ENCODE measurements at places on chromosomes 2 and 18. TPM values are rescaled to one million over a fixed set of nuclear protein-coding genes. Genes with fewer than 3 reads are reported as not detected.

DNA sequence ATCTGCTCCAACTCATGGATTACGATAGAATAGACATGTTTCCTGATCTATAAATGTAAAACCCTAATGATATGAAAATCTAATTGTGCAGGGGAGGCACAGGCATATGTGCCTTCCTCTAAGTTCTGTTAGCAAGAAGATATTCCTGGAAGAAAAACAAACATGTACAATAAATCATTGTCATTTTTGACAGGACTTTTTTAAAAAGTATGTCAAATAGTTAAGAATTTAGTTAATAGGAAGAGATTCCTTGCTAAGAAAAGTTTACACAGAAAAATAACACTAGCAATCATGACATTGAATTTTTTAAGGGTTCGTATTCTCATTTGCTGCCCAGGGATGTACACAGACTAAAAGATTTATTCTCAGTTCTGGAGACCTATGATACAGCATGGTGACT, 15.3 kb upstream of the CREB1 start:
- H3K4me1 ChIP-seq = peaks cover 34% of the 10 kb centered on the region
- no peak overlapping the region for H3K27ac ChIP-seq
- H3K27me3 ChIP-seq = no peaks in the 10 kb centered on the region
- no peak overlapping the region for H3K4me3 ChIP-seq
- H3K36me3 ChIP-seq = peaks cover 3% of the 10 kb centered on the region
- no peak for DNase-seq

Gene RAB17
- not detected for total RNA-seq

Gene SRD5A2
- total RNA-seq = not detected

GRCh38 chr2:73156539-73157124, 43.9 kb upstream of the RAB11FIP5 start:
- DNase-seq = peak; percentile 59
- no peaks in the 10 kb centered on the region for H3K4me1 ChIP-seq
- H3K36me3 ChIP-seq = no peaks in the 10 kb centered on the region
- H3K27ac ChIP-seq = no peak overlapping the region
- H3K4me3 ChIP-seq = no peak overlapping the region
- peaks cover 27% of the 10 kb centered on the region for H3K27me3 ChIP-seq

Gene PFN4
- total RNA-seq = not detected

Gene WDCP
- total RNA-seq = 21.2 TPM

DNA sequence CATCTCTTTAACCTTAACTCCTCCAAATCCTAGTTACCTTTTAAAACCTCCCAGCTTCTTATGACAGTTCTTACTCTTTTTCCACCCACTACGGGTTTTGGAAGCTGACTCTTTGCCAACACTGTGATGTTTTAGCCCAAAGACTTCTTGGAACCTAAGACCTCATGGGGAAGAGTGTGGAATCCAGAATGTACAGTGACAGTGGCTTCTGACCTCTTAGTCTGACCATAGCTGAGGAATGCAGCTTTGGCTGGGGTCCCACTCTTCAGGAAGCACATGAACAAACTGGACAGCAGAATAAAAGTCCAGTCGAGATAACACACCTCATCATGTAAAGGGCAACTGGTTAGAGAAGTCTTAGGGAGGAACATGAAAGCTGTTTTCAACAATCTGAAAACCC, 161.1 kb upstream of the PKDCC start:
- no peak overlapping the region for H3K27ac ChIP-seq
- no peaks in the 10 kb centered on the region for H3K36me3 ChIP-seq
- H3K4me1 ChIP-seq = no peaks in the 10 kb centered on the region
- no peak for DNase-seq
- H3K4me3 ChIP-seq = no peak overlapping the region

GRCh38 chr2:156192468-156192867, 140.1 kb downstream of the NR4A2 start:
- H3K27me3 ChIP-seq = peaks cover under 1% of the 10 kb centered on the region
- H3K4me1 ChIP-seq = no peaks in the 10 kb centered on the region
- no peak for DNase-seq
- no peak overlapping the region for H3K27ac ChIP-seq
